Amniotic epithelial cell (primary cell): ENCODE measurements at places on chromosomes 16 and 17.

DNA sequence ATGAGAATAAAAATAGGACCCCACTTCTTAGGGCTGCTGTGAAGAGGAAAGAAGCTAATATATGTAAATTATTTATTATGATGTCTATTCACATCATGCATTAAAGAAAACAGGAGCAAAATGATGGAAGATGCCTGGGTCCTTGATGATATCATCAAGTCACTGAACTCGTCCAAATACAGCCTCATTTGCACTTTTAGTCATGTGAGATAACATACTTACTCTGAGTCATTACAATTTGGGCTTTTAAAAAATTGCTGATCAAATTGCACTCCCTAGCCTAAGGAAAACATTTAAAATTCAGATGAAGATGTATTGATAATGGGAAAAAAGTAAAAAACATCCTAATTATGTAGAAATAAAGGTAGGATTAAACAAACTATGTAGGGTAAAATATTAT is 302.7 kb upstream of the CCL2 start:
- DNase-seq = no peak

DNA sequence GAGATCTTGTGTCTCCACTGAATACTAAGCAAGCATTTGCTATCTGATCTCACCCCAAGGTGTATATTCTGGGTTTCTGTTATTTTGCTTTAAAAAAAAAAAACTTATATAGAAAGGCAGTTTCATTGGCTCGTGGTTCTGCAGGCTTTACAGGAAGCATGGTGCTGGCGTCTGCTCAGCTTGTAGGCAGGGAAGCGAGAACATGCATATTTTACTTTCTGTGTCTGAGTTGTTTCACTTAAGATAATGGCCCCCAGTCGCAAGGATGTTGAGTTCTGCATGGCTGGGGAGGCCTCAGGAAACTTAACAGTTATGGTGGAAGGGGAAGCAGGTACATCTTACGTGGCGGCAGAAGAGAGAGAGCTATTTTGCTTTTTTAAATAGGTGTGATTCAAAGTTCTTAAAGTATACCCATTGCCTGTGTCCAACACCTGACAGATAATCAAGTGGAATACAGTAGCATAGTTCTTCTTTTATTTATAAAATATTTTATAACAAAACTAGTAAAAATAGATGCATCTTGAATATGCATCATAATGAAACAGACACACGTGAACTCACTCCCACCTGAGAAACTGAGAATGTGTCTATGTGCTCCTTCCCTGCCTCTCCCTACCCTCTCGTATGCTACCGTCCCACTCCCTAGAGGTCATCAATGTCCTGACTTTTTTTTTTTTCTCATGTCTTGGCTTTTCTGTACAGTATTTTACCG is 15.4 kb upstream of the ARHGAP17 start:
- no peak for DNase-seq

DNA sequence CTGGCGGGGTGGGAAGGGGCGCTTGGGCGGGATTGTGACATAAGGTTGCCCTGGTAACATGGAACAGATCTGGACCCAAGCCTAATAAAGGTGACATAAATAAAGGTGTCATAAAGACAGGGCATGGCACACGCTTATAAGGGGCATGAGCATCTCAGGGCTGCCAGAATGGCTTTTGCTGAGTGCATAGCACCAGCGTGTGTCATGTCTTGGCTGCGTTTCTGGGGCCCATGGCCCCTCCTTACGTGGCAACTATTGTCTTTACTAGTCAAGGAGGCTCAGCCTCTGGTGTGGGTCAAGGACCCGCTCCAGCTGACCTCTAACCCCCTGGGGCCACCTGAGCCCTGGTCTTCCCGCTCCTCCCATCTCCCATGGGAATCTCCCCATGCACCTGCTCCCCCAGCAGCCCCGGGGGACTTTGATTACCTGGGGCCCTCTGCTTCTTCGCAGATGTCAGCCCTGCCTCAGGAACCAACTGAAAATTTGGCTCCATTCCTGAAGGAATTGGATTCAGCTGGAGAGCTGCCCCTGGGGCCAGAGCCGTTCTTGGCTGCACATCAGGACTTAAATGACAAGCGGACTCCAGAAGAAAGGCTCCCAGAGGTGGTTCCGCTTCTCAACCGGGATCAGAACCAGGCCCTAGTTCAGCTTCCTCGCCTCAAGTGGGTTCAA is 13.9 kb downstream of the LRRC37B start:
- DNase-seq = no peak

DNA sequence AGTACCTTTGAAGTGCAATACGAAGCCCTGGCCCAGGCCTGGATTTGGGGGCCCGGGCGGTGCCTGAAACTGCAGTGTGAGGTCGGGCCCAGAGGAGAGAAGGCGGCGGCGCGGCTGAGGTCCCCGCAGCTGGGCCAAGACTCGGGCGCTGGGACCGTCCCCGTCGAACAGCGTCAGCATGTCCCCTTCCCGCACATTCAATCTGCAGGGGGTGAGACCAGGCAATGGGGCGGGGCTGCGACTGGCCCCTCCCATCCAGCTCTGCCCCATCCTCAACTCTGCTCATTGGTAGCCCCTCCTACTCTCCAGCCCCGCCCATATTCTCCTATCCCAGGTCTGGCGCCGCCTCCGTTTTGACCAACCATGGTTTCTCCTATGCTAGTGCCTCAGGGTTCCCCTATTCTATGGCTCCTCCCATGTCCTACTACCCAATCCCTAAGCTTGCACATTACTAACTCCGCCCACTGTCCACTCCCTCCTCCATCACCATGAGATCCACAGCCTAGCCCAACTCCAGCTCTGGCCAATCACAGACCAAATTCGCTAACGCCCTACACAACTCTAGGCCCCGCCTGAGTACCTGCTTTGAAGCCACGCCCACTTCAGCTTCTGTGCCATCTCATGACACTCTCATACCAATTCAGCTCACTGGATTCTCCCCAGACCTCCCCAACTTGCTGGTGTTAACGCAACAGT is 14.4 kb upstream of the CDIPT start:
- DNase-seq = peak; percentile 73

- DNase-seq = no peak
These were observed 883.6 kb downstream of the KCNJ2 start for GRCh38 chr17:71052971-71053370.

GRCh38 chr17:19003543-19004420 is 782 bp downstream of the FAM83G start:
- peak; percentile 24 for DNase-seq

- peak; percentile 60 for DNase-seq
These were observed 2.2 kb downstream of the SLC12A3 start for GRCh38 chr16:56866955-56867830.

DNA sequence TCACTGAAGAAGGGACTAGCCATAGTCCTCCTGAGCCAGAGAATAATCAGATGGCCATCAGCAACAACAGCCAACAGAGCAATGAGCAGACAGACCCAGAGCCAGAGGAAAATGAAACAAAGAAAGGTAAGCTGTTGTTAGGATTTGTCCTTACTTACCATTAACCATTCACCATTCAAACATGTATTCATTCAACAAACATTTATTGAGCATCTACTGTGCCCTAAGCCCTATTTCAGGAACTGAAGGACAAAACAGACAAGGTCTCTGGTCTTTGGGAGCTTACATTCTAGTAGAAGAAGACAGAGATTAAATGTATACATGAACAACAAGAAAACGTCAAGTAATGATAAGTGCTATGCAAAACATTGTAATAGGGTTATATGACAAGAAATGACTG is 19.3 kb downstream of the OGFOD1 start:
- no peak for DNase-seq

DNA sequence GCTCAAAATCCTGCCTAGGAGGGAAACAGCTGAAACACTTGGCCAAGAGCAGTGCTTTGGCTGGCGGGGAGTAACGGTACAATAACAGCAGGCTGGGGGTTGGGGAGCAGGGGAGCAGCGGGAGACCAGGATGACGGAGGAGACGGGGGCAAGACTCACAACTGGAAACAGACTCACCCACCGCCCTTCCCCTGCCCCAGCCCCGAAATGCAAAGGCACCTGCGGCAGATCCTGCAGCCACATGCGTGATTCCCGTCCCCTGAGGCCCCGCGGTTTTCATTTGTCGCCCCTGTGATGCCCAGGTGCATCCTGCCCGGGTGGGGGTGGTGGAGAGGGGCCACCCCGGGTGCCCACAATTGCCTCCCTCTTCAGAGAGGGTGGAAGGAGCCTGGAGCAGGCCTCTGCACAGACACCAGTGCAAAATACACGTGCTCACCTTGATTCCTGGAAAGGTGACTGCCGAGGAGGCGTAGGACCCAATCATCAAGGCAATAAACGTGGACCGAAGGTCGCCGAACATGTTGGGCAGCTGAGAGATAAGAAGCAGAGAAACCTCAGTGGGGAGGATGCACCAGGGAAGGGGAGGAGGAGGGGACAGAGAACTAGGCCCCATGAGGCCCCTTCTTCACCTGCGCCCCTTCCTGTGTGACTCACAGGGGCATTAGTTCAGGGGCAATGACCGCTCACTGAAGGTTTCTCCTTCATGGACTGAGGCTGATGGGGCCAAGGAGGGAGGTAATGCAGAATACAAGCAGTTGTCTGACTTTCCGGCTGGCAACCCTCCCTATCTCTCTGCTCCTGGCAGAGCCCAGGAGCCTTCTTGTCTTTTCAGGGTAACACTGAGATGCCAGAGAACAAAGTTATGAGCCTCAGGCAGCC is 30.4 kb upstream of the PITPNA start:
- DNase-seq = no peak
